ENCODE measurements at places on chromosomes 4 and X.

DNA sequence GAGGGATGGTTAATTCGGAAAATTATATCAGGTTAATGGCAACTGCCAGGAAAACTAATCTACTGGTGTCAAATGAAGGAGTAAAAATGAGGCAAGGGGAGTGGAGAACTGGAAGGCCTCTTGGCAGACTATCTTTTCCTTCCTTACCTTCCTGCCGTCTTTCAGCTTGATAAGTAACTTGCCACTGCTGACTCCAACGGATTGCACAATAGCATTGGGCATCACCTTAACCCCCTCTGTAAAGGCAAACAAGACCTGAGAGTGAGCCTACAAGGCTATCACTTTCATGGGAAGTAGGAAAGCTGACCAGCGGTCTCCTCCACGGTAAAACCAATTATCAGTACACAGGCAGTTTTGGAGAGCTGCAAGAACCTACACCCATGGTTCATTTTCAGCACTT lies 26.2 kb upstream of the ELF4 start:
- DNase-seq, result no peak

GRCh38 chrX:43892336-43892870 lies 10.2 kb upstream of the MAOB start:
- no peak for DNase-seq

GRCh38 chr4:6788123-6788522 lies 5.6 kb downstream of the KIAA0232 start:
- no peak for DNase-seq

DNA sequence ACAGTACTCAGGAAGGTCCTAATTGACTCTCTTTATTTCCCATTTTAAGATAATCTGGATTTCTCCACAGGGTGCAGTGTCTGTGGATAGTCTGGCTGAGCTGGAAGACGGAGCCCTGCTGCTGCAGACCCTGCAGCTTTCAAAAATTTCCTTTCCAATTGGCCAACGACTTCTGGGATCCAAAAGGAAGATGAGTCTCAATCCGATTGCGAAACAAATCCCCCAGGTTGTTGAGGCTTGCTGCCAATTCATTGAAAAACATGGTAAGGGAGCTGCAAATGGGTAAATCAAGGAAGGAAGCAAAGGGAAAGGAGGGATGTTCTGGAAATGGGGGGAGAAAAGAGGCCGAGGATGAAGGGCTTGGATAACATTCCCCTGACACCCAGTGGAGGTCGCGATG lies 26.0 kb downstream of the ARHGAP36 start:
- no peak for DNase-seq

DNA sequence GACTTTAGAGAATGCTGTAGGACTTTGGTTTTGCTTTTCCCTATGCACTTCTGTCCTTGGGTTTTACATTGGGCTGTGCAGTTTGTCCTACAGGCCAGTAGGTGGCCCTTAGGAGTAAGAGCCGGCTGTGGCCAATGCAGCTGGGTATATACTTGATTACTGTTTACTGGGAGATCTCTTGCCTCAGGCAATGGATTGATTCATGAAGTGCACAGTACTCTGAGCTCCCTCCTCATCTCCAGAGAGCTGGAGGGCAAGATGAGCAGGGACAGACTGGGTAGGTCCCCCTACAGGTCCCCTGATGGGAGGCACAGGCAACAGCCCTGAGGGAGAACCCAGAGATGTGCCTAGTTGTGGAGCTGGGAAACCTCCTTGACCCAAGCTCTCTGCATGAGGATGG lies 103.8 kb upstream of the QRFPR start:
- peak; percentile 5 for DNase-seq

Data from activated naive CD8-positive, alpha-beta T cell treated with anti-CD3 and anti-CD28 coated beads for 36 hours (primary cell).